NK-92 treated with Interleukin-12 subunit alpha and Interleukin-12 subunit beta, amount 100 ng/mL, for 24 hours (cell line): ENCODE measurements at places on chromosomes 13 and 19.

- no peak for DNase-seq
Observed at GRCh38 chr19:2359992-2360685, at the start of gene TMPRSS9. TSS of gene TMPRSS9 (plus strand) at chr19:2360265. CDS start at chr19:2389786, 29,521 bp downstream.

- no peak for DNase-seq
Observed at GRCh38 chr19:35760711-35761349, 2.9 kb downstream of the PROSER3 start.

- DNase-seq: no peak
Observed at GRCh38 chr19:52592301-52592700, 22.2 kb downstream of the ZNF701 start.

DNA sequence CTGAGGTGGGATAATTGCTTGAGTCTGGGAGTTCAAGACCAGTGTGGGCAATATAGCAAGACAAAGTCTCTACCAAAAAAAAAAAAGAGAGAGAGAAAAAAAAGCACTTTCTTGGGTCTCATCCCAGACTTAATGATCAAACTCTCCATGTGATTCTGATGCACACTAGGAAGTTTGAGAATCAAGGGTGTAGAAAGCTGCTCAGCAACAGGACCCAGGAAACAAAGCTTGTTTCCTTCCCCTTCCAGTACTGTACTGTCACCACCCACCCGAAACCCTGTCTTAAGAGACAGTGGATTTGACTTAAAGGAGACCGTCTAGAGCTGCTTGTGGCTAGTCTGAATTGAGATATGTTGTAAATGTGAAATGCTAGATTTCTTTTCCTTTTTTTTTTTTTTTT lies 5.8 kb downstream of the MISP3 start:
- no peak for DNase-seq

DNA sequence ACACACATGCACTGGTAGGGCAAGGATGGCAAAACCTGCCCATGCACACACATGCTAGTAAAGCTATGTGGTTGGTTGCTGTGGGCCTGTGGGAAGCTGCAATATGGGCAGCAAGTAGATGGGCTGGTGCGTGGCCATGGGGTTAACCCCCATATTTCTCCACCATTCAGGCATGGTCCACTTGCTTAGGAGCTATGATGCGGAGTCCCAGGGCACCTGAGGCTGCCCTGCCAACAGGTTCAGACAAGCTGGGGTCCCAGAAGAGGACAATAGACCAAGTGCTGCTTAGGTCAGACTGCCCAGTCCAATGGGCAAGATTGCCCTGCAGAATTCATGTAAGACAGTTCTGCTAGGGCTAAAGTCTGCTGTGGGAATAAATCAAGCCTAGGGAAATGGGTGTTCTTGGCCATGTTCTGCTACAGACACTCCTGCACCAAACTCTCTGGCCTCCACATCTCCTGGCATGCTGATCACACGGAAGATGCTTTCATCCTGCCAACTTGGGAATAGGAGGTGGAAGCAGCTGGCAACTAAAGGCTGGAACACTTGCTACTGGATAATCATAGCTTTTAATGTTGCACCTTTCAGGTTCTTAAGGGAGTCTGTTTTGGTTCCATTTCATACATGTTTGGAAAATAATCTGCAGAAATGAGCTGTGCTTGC lies 646.3 kb upstream of the SLITRK1 start:
- DNase-seq: no peak

- peak; percentile 56 for DNase-seq
Observed at GRCh38 chr19:41641879-41642485, 15.1 kb upstream of the CEACAM4 start.

GRCh38 chr19:17424743-17425365 lies 5.0 kb downstream of the MVB12A start:
- DNase-seq: no peak
